ENCODE measurements at places on chromosomes 5 and 9.

GRCh38 chr5:6595405-6595804 lies 37.4 kb downstream of the NSUN2 start:
- no peak for DNase-seq

DNA sequence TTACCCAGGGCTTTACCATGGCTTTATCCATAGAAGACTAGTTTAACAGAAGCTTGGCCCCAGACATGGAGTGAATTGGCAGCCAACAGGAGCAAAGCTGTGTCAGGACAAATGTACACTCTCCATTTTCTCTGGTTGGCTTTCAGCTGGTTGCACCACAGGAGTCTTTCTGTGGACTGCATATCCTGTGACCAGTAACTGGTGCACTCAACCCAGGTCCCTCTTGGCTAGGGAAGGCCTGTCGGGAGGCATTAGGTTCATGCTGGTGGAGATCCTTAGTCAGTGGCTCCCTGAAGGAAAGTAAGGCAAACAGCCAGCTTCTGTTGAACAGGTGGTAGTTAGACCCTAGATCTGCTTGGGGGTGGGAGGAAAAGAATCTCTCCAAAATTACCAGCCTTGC lies 146.9 kb upstream of the TLX3 start:
- no peak for DNase-seq

GRCh38 chr9:130954317-130954716 lies 15.3 kb upstream of the FIBCD1 start:
- no peak for DNase-seq

- no peak for DNase-seq
Observed at GRCh38 chr9:132873403-132873802, 4.7 kb downstream of the AK8 start.

GRCh38 chr9:112316258-112316943 lies 17.0 kb downstream of the PTBP3 start:
- DNase-seq: no peak

DNA sequence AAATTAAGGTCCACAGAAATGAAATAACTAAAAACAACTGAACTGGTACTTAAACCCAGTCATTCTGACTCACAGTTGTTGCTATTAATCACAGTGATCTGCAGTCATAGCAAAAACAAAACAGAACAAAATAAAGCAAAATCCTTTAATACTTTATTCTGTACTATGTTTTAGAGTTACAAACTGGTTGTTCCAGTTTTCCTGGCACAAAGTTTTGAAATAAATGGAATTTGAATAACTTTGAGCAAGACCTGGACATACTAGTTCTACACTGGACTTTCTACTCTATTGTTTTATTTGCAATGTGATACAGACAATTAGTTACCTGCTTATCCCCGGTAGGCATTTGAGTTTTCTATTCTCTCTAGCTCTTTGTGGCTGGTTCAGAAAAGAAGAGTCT lies 147.9 kb downstream of the DMRT2 start:
- DNase-seq: no peak

DNA sequence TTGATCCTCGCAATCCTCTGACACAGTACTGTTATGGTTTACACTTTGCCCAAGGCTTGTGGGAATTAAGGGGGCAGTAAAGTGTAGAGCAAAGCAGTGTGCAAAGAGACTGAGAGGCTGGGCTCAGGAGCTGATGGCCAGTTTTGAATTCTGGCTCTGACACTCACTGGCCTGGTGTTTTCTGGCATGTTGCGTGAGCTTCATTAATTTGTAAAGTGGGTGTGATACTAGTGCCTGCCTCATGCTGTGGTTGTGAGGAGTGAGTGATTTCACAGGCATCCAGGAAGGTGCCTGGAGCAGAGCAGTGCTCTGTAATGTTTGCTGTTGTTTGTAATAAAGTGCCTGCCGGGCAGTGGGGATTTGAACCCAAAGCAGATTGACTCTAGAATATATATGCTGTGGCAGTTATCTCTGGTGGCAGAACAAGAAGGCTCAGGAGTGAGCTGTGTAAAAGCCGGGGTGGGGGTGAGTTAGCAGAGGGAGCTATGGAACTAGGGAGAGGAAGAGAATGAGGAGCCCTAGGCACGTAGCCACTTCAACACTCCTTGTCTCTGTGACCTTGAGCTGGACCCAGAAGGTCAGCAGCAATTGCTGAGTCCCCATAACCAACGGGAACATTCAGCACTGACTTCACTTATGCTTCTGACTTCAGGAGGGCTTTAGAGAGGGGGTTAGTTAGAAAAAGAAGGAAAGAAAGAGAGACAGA lies 108.5 kb downstream of the DOCK2 start:
- no peak for DNase-seq

DNA sequence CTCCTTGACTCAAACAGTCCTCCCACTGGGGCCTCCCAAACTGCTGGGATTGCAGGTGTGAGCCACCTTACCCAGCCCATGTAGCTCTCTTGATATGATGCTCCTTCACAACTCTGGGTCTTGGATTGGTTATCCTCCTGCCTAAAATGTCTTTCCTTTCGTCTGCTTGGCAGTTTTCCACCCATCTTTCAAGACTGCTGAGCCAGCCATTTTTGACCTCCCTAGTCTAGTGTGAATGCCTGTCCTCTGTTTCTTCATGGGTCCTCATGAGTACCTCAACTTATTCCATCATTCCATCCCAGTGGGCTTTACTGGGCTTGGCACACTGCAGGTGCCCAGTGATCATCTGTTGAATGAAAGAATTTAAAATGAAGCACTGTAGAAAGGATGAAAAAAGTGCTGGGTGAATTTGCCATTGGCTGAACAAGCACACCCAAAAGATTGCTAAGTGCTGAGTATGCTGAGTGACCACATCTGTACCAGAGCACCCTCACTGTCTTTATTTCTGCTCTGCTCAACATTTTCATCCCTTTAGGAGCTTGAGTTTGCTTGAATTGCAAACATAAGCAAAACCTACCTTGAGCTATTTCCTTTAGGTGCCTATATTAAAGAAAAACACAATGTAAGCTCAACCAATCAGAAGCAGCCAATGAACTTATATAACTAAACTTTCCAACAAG lies 84.8 kb upstream of the FAM169A start:
- DNase-seq: no peak

DNA sequence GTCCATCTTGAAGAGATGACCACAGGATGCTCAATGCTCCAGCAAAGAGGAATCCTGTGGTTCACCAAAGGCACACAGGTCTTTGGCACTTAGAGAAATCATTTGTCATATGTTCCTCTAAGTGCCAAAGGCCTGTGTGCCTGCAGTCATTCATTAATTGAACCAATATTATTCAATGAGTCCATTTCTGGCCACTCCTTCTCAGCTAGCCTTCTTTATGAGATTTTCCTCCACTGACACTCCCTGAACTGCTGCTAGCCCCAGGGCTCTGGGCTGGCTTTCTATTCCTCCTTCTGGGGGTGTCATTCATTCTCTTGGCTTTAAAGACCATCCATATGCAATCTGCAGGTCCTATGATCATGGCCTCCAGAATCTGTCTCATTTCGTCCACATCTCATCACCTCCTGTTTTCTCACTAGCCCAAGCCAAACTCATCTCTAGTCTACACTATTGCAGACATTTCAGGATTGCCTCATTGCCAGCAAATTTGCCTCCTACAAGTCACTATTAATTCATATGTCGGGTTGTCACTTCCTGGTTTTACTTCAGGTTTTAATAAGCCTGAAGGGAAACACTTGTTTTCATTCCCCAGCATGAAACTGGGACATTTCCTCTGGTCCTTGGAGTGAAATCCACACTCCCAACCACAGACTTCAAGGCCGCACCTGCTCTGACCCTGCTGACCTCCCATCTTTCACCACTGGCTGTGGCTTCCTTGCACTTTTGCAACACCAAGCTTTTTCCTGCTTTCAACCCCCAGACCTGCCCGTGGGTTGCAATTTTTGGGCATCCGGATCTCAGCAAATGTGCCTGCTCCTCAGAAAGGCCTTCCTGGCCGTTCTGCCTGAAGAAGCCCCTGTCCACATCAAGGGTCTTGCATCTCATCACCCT lies 35.1 kb downstream of the KCNIP1 start:
- no peak for DNase-seq

DNA sequence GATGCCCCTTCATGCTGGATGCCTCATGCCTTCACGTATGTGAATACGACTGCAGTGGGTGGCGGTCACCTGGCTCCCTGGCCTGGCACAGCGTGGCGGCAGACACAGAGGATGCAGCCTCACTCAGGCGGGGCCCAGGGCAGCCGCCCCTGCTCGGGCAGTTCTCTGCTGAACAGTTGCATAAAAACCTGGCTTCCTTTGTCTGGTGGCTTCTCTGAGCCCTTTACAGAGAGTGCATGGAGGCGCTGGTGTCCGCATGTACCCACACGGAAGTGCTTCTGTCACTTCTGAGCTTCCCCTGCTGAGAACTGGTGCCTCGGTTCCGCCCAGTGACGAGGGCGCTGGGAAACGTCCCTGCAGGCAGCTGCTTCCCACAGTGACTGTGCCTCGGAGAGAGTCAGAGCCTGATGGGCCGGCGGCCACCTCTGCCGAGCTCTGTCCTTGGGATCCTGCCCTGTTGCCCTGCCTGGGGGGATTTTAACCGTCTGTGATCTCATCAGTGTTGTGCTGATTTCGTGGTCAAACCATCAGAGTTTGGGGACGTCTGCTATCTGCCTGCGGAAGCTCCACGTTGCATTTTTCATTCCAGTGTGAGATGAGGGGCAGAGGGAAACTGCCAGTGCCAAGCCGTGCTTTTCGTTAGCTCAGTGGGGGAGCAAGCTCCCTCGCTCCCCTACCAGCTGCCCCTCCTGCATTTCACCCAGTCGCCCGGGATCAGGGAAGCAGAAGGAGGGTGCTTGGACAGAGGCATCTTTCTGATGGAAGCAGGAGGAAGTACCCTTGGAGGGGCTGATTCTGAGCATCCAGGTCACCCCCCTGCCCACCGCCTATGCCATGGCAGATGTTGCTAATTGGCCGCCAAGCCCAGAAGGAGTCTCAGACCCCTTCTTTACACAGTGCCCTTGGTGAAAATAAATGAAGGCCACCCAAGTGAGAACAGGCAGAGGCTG lies 153.0 kb upstream of the COL5A1 start:
- no peak for DNase-seq

Data from NCI-H748 treated with DMSO at 0.1 percent for 48 hours (cell line).